ENCODE measurements at places on chromosomes 11 and 22.

DNA sequence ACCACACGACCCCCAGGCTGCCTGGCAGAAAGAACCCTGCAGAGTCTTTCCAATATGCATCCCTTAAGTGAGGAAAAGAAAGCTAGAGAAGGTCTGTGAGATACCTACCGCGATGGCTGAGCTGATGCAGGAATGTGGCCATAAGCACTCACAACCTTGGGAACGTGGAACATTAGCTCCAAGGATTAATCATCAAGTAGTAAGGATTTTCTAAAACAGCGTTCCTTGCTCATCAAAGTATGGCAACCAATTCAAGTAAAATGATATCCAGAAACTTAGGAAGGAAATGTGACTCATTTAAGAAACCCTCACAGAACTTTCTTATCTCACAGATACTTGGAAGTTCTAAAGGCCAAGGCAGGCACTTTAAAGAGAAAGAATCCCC, 12.8 kb downstream of the PACSIN2 start:
- DNase-seq, result no peak

- no peak for DNase-seq
Observed at GRCh38 chr11:121437018-121437685, 15.0 kb upstream of the SORL1 start.

DNA sequence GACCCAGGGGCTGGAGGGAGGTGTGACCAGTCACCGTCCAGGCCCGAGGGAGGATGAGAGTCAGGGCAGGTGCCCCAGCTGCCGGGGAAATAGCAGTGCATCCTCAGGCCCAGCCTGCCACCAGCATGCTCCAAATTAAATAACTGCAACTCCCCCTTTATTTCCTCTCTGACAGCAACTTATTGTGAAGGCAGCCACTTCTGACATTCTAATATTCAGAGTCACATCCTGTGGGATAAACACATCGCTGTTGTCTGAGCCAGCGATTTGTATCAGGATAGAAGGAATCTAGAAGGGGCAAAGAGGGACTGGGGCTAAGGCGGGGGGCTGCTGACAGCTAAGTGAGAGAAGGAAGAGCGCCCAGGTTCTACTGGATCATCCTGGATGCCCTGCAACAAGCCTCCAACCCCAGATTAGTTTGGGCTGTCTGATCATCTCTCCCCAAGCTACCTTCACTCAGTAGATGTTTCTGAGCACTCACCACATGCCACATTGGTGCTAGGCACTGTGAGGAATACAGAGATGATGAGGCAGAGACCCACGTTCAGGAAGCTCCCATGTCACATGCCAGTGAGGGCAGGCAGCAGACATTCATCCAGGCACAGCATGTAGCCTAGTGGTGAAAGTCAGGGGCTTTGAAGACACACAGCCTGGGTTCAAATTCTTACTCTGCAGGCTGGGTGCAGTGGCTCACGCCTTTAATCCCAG, 214.1 kb downstream of the BUD13 start:
- DNase-seq, result no peak

GRCh38 chr11:45655012-45655283, 10.5 kb downstream of the CHST1 start:
- DNase-seq, result no peak

DNA sequence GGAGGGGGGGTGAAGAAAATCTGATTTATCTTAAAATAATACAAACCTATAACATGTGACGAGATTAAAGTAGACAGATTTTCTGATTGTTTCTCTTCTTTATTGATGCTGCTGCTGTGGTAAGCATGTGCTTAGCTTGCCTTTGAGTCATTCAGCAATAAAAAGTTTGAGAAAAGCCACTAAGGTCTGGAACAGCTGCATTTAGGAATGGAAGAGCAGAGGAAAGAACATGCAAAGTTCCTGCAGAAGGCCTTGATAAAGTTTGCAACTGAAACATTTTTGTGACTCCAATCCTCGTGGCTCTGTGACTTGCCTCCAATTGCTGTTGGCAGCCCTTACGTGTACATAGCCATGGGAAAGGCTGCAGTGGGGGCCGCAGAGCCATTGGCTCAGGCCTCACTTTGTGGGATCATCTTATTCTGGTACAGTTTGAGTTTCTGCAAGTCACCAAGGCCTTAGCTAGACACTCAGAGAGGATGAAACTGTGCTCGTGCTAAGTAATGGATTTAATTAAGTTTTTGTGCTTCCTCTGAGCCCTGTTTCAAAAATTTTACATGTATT, 370.2 kb downstream of the AASDHPPT start:
- DNase-seq, result no peak

GRCh38 chr22:20247608-20248171, 20.4 kb downstream of the RTN4R start:
- DNase-seq, result no peak

GRCh38 chr22:17997456-17997855, 26.9 kb downstream of the MICAL3 start:
- DNase-seq, result no peak

DNA sequence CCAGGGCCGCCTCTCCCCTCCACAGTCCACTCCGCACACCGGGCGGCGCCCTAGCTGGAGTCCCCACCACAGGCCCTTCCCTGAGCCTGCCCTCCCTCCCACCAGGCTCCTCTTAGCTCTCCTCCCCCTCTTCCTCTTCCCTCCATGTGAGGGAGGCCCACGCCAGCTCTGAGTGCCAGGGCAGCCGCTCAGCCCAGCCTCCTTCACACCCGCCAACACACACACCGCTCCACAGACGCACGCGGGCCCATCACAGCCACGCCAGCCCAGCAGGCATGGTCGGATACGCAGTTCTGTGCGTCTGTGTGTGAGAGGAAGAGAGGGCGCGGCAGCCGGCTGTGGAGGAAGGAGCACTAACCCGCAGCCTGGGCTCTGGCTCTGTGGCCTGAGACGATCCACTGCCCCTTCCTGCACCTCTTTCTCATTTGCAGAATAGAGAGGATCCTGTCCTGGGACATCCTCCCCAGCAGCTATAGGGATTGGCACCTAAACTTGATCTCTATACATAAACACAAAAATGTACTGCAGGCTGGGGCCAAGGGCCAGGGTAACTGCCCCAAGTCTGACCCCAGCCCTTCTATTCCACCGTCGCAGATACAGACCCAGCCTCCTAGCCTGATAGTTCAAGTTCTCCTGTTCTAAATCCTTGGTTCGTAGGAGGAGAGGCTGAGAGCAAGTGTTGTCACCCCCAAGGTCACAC, 3.5 kb downstream of the CHRM4 start:
- no peak for DNase-seq

DNA sequence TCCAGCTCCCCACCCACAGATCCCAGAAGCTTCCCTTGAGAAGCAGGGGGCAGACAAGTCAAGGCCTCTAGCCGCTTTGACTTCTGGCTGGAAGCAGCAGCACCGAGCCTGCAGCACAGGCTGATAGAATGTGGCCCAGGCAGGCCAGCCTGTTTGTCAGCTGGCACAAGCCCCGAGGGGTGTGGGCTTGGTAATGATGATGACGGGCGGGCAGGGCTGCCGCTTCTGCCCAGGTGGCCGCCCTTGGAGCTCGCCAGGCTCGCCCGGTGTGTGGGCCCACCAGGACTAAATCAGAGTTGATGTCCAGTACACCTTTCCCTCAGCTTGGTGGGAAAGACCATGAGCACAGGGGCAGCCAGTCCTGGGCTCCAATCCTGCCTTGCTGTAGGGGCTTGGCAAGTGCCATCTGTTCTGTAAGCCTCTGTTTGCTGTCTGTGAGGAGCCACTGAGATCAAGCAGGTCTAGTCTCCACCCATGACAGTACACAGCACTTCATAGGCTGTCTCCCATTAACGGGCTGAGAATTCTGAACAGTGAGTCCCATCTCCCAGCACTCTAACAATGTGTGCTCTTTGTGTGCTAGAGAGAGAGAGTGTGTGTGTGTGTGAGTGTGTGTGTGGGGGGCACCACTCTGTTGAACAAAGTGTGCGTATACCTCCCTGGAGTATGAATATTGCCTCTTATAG, 26.8 kb downstream of the MICAL2 start:
- DNase-seq, result no peak

DNA sequence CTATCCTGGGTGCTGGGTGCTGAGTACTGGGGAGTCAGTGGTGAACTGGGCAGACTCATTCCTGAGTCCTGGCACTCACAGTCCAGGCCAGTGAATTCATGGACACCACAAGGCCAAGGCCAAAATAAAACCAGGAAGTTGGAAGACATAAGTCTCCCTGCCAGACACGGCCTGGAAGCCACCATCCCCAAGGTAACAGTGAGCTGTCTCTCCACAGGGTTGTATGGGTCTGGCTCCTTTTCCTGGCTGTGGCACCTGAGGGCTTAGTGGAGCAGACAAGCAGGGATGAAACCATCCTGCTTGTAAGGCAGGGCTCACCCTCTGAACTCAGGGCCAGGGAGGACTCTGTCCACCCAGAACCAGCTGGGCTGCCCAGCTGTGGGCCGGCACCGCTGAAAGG, 54.7 kb upstream of the ALX4 start:
- no peak for DNase-seq

DNA sequence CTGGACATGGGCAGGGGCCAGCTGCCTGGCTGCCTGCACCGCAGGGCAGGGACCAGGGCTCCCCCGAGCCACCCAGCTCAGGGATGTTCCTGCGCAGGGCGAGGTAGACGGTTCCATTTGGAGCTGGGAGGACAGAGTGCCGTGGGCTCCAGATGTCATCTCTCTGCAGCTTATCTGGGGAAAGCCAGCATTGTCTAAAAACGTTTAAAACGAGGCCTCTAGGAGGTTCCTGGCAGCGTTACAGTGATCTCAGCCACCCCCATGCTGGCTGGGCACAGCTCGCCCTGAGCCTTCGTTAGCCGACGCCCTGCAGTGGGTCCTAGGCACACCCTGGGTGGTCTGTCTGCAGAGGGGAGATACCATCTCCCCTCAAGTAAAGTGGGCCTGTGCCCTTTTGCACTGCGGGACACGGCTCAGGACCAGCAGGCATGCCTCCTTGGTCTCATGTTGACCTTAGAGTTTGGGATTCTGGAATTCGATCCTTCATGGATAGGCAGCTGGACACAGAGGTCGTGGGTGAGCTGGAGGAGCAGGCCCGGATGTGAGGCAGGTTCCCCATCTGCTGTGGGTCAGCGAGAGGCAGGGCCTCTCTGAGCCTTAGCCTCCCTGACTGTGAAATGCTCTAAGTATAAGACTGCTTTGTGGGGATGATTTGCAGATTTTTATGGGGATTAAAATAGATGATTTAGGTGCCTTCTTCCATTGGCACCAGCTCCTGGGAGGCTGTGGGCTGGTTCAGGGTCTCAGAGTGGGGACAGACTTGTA, 14.1 kb downstream of the SYNGR1 start:
- no peak for DNase-seq

DNA sequence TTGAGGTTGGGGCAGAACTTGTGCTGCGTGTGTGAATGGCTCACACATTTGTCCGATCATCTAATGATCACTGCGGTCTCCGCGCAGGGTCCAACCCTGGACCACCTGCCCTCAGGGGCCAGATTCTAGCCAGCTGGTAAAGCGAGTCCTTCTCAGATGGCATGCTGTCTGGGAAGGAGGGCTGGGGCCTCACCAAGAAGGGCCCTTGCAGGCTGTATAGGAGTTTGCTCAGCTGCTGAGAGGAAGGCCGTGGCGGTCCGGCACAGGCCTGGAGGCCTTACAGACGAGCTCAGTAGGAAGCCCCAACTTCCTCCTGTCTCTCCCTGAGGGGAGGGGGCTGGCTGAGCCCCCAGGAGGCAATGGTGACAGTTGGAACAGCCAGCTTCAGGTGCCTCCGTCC, 13.7 kb downstream of the PHLDA2 start:
- no peak for DNase-seq

DNA sequence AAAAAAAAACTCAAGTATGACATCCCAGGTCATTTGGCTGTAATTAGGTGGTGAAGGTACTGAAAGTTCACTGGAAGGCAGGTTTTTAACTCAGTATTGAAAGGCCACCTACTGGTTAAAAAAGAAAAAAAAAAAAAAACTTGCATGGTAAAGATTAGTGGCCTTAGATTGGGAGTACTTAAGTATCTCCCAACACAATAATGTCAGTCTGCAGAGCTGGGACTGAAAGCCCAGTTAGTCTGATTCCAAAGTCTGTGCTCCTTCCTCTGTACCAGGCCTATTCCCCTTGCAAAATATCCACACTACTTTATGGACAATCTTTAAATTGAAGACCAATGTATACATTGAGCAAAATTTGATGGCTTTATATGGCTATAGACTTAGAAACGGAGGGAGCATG, 85.5 kb downstream of the NOX4 start:
- DNase-seq, result no peak
